ENCODE measurements at places on chromosomes 13 and 19.

- peak; percentile 50 for DNase-seq
These were observed 13.8 kb upstream of the EHD2 start for GRCh38 chr19:47699360-47699917.

- no peak for DNase-seq
These were observed 811.6 kb upstream of the ARGLU1 start for GRCh38 chr13:107379407-107380155.

- peak; percentile 17 for DNase-seq
These were observed 841 bp upstream of the ZNF223 start for GRCh38 chr19:44050740-44051649.

GRCh38 chr19:55041627-55042343, 3.7 kb upstream of the GP6 start:
- peak; percentile 18 for DNase-seq

- peak; percentile 25 for DNase-seq
These were observed 10.2 kb upstream of the ANKRD10 start for GRCh38 chr13:110925023-110925612.

- DNase-seq: peak; percentile 99
These were observed at the start of gene ZNF132 for GRCh38 chr19:58439576-58440554. TSS of gene ZNF132 (minus strand) at chr19:58440153. CDS start at chr19:58439821, 332 bp downstream.

DNA sequence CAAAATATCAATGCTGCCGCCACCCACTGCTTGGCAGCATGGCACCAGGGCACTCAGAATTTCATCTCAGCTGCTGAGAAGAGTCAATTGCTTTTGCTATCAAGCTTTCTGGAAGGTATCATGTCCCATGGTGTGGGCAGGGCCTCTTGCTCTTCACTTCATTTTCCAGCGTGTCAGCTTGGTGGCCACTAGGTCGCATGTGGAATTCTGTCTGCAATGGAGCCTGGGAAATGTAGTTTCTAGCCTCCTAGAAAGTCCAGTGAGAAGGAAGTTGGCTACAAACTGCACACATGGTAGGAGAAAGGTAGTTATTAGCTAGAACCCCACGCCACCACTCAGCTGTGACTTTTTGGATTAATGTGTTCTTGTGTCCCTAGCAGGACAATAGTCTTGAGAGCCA, 105.3 kb downstream of the MYO16 start:
- no peak for DNase-seq

- DNase-seq: no peak
These were observed 24.5 kb upstream of the SLC7A1 start for GRCh38 chr13:29619995-29620394.

DNA sequence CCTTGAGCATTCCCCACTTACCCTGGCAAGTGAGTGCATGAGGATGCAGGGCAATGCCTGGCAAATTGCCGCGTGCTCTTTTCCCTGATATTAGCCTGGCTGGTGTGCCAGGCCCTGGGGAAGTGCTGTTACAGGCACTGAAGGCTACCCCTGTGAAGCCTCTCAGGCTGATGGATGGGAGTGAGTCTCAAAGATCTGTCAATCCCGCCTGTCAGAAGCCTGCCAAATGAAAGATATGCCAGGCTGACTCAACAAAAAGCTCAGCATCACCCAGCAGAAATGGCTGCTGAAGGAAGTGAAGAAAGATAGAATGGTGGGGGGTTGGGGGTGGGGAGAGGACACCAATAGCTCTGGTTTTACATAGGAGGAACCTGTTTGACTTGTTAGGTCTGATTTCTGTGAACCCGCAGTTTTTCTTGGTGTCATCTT, 112.1 kb downstream of the LACC1 start:
- DNase-seq: no peak

- DNase-seq: no peak
These were observed 14.5 kb downstream of the KLK4 start for GRCh38 chr19:50896591-50897190.

DNA sequence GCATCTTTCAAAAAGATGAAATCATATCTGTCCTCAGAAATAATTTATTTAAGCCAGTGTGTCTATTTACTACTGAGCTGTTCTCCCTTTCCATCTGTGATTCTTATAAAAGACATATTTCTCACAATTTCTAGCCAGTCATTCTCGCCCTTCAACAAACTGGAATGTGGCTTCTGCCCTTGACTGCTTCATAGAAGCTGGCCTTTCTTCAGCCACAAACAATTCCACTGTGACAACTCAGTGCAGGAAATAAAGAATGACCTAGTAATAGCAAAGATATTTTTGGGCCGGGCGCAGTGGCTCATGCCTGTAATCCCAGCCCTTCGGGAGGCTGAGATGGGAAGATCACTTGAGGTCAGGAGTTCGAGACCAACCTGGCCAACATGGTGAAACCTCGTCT, 655.5 kb downstream of the PCDH9 start:
- DNase-seq: no peak

GRCh38 chr13:99339736-99340397, 32.7 kb upstream of the GPR183 start:
- peak; percentile 79 for DNase-seq

DNA sequence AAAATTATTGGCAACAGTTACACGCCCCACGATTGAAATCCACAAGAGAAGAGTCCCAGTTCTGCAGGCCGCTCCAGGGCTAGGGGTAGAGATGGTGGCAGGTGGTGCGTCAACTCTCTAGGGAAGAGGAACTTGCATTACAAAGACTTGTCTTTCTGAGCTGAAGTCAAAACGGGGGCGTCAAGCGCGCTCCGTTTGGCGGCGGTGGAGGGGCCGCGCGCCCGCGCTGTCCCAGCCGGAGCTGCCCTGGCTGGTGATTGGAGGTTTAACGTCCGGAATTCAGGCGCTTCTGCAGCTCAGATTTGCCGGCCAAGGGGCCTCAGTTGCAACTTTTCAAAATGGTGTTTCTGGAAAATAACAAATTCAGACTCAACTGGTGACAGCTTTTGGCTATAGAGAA, 38.9 kb downstream of the SOX1 start:
- no peak for DNase-seq

GRCh38 chr13:92640936-92641335, 585.7 kb upstream of the GPC6 start:
- DNase-seq: no peak

- no peak for DNase-seq
These were observed 731 bp upstream of the AKAP8L start for GRCh38 chr19:15419413-15420025.

GRCh38 chr13:26895081-26895807, 134.7 kb upstream of the GPR12 start:
- no peak for DNase-seq

DNA sequence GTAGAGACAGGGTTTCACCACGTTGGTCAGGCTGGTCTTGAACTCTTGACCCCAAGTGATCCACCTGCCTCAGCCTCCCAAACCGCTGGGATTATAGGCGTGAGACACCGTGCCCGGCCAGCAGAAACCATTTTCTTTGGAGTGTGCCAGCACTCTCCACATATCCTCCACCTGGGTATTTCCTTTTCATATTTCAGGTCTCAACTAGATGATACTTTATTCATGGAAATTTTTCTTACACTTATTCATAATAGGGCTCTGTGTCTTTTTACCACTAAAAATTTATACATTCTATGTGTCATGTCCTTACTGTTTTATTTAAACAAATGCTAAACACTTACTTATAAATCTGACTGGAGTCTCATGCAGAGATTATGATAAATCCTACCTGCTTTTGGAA, 305.9 kb downstream of the PCDH20 start:
- no peak for DNase-seq

DNA sequence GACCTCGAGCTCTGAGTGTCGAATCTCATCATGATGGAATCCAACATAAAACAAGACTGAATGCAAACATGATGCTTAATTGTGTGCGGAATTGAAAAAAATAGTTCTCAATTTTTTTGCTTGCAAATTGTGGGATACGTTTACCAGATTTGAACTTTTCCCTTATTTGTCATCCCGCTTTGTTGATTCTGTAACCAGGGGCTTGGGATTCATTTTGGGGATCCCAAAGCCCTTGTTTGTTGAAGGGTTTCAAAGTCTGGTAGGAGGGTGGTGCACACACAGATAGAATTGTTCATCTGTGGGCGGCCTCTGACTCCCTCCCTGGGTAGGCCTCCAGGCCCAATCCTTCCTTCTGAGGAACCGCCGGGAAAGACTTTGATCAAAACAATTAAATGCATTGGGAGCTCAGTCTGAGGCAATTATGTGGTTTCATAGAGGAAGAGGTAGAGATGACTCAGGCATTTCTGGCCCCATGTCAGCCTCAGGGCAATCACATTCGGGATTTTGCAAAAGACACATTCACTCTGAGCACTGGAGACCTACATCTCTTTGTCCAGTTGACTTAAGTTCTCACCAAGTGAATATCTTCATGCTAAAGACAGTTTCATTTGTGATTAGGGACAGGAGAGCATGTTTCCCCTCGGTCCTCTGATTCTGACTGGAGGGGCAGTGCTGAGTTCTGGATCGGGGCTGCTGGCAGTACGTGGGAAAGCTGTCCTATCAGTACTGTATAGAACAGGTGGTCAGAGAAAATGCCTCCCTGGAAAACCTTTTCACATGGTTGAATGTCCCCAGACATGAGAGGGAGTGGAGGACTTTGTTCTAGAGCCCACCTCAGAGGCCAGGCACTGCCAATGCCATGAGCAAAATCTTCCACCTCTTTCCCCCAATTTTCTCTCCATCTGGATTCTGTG, 27.8 kb upstream of the IGFL4 start:
- DNase-seq: no peak

- no peak for DNase-seq
These were observed 76.8 kb downstream of the TUBGCP3 start for GRCh38 chr13:112510987-112511685.

DNA sequence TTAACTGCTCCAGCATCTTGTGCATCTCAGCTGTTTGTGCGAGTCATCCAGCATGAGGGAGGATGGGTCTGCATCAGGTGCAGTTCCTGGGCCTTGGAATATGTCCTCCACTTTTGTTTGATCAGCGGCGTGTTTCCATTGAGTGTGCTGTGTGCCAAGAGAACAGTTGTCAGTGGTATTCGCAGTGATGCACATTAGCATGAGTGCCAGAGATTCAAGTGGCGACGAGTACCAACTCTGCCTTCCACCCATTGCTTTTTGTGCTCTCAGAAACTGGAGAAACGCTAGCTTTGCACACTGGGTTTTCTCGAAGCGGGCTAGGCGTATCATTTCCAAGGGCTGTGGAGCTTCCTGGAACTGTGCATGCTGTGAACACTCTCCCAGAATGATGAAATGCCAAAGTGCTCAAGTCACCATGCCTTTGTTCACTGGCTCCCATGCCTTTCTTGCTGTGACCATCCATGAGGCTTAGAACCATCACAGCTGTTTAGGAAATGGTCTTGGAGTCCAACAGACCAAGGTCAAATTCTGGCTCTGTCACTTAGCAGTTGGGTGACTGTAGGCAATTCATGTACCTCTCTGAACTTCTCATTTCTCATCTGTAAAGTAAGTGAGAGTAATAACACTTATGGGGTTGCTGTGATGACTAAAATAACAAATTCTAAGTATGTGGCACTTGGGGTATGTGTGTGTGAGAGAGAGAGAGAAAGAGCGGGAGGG, 18.4 kb downstream of the LRCH1 start:
- no peak for DNase-seq

- no peak for DNase-seq
These were observed 3.0 kb downstream of the ANGPTL4 start for GRCh38 chr19:8366961-8367326.

- no peak for DNase-seq
These were observed 95.1 kb downstream of the NUFIP1 start for GRCh38 chr13:44894001-44894770.

- DNase-seq: no peak
These were observed 186.2 kb upstream of the PCDH9 start for GRCh38 chr13:67416047-67416925.

DNA sequence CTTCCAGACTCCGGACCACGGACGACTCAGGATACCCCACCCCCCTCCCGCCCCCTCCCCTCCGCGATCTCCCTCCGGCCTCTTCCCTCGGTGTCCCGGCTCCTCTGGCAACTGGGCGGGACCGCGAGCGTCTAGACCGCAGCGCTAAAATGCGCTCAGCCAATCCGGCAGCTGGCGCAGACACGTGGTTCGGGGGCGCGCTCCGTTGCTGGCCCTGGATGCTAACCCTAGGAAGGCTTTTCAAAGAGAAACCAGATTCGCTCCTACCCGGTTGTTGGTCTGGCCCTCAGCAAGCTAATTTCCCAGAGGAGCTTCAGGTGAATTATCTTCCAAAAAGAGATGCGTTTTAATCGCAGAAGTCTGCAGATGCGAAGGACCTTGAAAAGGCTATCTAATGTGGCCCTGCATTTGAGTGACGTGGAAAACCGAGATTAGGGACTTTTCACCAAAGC, at the start of gene DZIP1:
Gene DZIP1, minus strand, starts transcription at position 106 of the 452 bp plus-strand sequence. CDS start 2,677 bp downstream, outside the sequence.
- no peak for DNase-seq

- DNase-seq: no peak
These were observed 146.6 kb downstream of the KLF12 start for GRCh38 chr13:73987618-73988017.

- no peak for DNase-seq
These were observed 19.5 kb downstream of the PRKD2 start for GRCh38 chr19:46697204-46697960.

DNA sequence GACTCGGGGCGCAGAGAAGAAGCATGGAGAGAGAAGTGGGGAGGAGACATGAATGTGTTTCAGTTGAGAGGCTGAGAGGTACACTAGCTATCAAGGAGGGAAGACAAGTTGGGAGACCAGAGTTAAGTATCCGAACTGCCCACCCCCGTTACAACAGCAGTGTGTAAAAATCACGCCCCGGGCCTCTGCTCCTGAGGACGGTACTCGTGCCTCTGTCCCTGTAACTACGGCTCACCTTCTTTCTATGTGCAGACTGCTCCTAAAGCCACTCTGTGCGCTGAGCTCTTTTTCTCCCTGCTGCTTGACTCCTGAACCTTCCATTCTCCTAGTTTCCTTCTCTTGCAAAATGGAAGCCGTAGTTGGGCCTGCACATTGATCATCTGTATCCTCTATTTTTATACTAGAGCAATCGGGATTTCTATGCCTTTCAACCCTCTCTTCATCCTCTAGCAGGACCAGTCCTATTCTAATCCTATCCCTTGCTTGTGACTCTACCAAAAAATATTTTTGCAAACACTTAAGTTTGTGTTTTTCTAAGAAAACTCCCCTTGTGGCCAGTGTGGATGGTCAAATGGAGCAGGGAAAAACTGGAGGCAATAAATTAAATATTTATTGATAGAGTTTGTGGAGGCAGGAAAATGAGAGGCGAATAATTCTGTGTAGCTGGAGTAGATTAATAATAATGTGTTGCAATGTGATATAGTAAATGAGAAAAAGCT, 569 bp downstream of the POLR1D start:
- DNase-seq: peak; percentile 6

- DNase-seq: no peak
These were observed 43.7 kb downstream of the ZNF585A start for GRCh38 chr19:37128821-37129177.

- no peak for DNase-seq
These were observed 13.9 kb downstream of the TSKS start for GRCh38 chr19:49749055-49749716.

Data from CD4-positive, alpha-beta T cell treated with Interleukin-10 for 1 hour (primary cell).